Panc1 (cell line): ENCODE measurements at places on chromosomes 6 and 20. TPM values are rescaled to one million over a fixed set of nuclear protein-coding genes. Genes with fewer than 3 reads are reported as not detected.

DNA sequence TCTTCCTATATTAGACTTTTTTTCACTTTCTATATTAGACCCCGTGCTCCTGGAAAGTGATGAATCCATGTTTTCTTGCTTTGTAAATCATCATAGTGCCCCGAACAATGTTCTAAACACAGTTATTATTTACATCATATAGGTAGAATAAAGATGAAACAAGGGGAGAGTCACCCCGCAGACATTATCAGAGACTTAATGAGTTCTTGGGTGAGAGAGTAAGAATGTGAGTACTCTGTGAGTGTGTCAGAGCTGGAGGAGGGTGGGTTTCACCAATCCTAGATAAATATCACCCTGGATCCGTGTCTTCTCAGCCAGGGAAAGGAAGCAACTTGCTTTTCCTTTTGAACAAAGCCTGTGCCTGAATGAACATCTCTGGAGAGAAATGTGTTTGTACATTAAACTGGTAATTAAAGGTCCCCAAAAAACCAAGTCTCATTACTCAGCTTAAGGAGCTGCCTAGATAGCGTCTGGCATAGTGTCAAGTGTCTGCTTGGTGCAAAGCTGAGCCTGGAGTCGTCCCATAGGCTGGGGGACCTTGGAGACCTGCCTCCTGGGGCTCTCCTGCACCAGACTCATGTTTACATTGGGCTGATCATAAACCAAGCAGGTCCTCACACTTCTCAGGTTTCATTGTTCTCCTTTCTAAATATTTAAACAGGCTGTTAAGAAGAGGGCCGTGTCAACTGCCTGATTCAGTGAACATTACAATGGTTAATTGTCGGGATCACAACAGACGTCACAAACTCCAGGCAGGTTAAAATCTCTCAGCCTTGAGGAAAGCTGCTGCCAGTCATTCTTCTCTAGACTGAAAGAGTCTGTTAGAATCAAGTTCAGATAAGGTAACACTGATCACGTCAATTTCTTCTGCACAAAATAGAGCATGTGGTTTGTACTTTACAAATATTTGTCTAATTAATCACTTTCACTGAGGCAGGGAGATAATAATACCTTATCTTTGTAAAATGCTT lies 179.7 kb upstream of the MYLIP start:
- DNase-seq: no peak

DNA sequence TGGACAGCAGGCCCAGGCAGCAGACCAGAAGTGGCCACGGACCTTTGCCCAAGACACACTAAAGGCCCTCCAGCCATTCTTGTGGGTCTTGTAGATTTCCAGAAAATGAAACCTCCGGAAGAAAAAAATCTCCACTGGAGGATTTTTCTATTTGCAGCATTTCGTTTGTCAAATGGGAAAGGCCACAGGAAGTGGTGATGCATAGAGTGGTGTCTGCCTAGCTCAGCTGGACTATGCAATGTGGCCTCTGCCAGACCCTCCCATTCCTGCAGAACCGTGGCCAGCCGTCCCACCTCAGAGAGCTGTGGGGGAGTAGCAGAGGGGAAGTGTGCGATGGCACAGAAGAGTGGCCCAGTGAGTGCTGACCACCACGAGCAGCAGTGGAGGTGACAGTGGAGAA lies 24.0 kb upstream of the INSM1 start:
- no peak for DNase-seq

DNA sequence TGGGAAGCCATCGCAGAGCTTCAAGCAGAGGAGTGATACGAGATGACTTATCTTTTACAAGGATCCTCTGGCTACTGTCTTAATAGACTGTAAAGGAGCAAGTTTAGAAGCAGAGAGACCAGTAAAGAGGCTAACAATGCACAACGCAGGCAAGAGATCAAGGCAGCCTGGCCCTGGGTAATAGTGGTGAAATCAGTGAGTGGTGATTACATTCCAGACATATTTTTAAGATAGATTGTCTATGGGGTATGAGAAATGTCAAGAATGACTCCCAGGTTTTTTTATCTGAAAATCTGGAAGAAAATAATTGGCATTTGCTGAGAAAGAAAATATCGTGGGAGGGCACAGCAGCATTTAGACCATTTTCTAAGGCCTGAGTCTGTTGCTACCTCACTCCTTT lies 213.6 kb upstream of the HTR1E start:
- no peak for DNase-seq

Gene NOX3
- not detected for total RNA-seq

DNA sequence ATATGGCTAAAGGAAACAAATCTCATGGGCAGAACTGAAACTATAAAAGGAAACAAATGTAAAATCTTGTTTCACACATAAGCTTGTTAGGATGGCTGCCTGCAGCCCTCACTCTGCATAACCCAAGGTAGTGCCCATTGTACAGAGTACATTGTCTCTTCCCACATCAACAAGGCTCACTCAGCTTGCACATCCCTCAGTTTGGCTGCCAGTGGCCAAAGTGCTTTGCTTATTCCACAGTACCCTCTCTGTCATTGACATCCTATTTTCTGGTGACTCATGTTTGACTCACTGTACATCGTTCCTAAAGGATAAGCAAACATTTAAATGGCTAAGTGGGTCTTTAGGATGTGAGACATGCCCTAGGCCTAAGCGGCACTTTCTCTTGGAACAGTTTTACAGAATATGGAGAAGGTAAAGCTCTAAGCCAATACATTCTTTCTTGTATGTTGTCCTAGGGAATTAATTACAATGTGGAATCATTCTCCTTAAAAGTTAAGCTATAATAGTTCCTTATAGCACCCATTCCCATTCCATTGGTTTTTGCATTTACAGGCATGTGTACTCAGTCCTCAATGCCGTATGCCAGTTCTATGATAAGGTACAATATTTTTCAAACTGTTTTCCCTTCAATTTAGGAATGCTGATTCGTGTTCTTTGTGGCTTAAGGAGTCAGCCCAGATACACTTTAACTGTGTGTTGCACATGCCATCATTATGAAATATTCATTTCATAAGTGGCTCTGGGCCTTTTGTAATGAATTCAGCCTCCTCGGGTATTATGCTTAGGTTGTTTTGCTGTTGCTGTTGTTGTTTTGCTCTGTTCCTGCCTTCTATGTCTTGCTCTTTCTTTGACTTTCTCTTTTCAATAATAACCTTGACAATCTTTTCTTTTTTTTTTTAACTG lies 5.5 kb downstream of the ANKEF1 start:
- peak; percentile 85 for DNase-seq

- no peak for DNase-seq
Measured at GRCh38 chr20:44725837-44726236, 10.7 kb downstream of the CCN5 start.

Gene TMEM170B
- 1.3 TPM for total RNA-seq

DNA sequence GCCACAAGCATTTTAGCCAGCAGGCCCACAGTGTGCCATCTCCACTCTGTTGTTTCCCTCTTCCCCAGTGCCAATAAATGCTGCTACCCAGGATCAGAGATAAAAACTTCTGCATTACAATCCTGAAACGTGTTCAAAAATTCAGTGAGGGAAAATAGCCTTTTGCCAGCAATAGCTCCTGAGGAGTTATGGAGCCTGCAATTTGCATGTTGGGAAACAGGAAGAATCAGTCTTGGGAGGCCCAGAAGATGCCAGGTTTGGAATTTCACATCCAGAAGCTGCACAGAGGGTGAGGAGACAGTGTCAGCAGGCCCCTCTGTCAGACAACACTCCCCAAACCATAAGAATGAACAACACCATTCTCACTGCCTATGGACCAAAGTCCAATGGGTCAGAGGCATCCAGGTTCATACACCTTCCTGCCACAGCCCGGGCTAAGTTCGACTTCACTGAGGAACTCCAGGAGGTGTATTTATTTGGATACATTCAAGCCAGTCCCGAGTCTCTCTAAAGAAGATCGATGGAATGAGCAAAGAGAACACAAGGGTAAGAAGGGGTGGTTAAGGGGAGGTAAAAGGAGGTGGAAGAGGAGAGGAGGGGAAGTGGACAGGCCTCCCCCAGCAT lies 20.8 kb downstream of the RRBP1 start:
- no peak for DNase-seq

Gene LPA
- total RNA-seq: 0.21 TPM

Gene TRIM40
- not detected for total RNA-seq

- DNase-seq: no peak
Measured at GRCh38 chr20:58756450-58756775, 63.8 kb downstream of the NPEPL1 start.

Gene TFAP2B
- not detected for total RNA-seq

DNA sequence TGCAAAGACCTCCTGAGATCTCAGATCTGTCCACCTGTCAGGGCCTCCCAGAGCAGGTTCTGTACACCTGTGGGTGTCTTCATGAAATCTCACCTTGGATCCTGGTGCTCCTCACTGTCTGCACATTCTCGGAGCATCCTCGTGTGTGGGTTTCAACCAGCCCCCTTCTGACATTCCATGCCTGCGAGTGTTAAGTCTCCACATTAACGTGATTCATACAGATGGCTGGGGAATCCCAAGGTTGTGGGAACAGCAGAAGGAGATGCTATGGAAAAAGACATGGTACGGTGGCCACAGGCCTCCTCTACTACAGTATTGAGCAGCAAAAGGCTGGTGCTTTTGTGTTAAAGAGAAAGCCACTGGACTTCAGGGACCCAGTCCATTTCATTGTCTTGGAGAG lies 556.5 kb downstream of the DHX35 start:
- no peak for DNase-seq

Gene SSTR4
- total RNA-seq: not detected

Gene LKAAEAR1
- 0.67 TPM for total RNA-seq

Gene RBPJL
- 0.18 TPM for total RNA-seq
